ENCODE measurements at places on chromosomes 4 and X.
A peak's percentile ranks its signal among the peaks of the same experiment; 100 is the strongest.

- no peak for DNase-seq
Observed at GRCh38 chrX:134545510-134545909, 85.5 kb downstream of the HPRT1 start.

DNA sequence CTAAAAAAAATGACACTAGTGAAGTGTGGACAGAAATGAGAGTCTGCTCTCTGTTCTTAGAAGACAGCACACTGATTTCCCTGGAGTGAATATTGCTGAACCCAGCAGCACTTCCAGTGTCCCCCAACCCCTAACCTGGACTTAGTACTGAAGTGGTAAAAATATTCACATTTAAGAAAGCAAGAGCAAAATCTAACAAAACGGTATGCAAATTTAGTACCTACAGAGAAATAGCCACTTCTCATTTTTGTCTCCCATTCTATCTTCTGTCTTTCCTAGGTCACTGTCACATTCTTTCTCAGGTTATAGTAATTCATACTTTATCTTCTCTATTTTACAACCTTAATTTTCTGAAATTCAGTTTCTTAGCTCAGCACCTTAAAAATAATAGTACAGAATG, 274.7 kb downstream of the CFAP299 start:
- DNase-seq = no peak

GRCh38 chrX:49972328-49972860, 50.0 kb downstream of the CLCN5 start:
- no peak for DNase-seq

- DNase-seq = no peak
Observed at GRCh38 chrX:12891171-12891570, 15.2 kb upstream of the TLR8 start.

DNA sequence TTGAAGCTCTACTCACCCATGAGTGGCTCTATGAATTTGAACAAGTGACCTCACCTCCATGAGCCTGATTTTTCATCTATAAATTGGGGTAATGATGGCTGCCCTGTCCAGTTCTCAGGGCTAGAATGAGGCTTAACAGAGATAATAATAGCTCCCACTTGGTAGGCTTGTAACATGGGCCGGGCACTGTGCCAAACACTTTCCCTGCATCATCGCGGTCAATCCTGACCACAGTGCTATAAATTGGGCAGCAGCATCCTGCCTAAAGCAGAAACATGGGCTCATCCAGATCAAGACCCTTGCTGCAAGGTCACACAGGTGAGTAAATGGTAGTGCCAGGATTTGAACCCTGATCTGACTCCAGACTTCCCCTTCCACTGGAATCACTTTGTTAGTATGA, 12.8 kb downstream of the APLN start:
- DNase-seq = no peak

- DNase-seq = no peak
Observed at GRCh38 chr4:105686571-105686970, 21.9 kb downstream of the INTS12 start.

GRCh38 chrX:129769467-129770154, 10.1 kb upstream of the SASH3 start:
- DNase-seq = no peak

DNA sequence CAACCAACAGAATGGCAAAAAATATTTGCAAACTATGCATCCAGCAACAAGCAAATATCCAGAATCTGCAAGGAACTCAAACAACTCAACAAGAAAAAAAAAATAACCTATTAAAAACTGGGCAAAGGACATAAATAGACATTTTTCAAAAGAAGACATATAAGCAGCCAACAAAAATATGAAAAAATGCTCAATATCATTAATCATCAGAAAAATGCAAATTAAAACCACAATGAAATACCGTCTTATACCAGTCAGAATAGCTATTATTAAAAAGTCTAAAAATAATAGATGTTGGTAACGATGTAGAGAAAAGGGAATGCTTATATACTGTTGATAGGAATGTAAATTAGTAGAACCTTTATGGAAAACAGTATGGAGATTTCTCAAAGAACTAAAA, 53.4 kb downstream of the WDR19 start:
- DNase-seq = no peak

DNA sequence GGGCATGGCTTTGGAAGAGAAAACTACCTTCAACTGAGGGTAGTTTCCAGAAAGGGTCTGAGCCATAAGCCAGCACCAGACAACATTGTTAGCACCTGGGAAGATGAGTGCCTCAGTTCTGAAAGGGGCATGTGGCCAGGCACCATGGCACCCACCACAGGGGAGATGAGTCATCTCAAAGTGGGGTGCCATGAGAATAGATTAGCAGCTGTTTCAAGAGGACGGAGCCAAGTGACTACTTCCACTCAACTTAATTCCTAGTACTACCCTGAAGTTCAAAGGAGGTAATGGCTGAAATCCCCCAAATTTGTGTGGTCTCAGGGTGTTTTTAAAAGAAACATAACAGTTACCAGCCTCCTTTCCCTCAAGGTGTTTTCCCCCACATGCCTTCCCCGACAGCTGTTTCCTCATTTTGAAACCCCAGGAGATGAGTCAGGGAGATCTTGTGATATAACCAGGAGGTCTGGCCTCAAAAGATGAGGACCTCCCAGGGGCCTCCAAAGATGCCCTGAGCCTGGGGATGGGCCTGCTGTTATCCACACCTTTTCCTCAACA, 27.8 kb upstream of the FTHL17 start:
- DNase-seq = no peak

DNA sequence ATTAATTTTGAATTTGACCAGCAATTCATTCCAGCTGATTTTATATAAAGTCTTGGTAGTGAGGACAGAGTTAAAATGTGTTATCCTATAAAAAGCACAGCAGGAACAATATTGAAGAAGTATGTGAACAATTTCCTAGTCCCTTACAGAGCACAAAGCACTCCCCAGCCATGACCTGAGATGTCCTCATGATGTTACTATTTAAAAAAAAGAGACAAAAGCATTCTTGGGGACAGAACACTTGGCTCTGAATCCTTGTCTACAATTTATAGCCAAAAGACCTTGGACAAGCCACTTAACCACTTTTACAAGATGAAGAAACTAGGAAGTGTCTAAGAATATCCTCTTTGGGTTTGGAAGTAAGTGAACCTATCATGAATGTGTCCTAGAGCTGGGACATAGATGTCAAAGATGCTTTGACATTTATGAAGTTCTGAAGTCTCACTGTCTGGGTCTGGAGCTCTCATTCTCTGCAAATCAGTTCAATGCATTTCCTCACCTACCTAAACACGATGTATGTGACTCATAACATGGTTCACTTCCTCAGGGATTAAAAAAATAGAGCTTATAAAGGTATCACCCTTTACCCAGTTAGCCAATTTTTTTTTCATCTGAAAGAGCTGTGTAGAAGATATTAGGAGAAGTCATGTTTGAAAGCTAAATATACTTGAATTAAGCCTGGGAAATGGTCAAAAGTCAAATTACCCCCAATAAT, 61.4 kb downstream of the IGFBP7 start:
- no peak for DNase-seq

DNA sequence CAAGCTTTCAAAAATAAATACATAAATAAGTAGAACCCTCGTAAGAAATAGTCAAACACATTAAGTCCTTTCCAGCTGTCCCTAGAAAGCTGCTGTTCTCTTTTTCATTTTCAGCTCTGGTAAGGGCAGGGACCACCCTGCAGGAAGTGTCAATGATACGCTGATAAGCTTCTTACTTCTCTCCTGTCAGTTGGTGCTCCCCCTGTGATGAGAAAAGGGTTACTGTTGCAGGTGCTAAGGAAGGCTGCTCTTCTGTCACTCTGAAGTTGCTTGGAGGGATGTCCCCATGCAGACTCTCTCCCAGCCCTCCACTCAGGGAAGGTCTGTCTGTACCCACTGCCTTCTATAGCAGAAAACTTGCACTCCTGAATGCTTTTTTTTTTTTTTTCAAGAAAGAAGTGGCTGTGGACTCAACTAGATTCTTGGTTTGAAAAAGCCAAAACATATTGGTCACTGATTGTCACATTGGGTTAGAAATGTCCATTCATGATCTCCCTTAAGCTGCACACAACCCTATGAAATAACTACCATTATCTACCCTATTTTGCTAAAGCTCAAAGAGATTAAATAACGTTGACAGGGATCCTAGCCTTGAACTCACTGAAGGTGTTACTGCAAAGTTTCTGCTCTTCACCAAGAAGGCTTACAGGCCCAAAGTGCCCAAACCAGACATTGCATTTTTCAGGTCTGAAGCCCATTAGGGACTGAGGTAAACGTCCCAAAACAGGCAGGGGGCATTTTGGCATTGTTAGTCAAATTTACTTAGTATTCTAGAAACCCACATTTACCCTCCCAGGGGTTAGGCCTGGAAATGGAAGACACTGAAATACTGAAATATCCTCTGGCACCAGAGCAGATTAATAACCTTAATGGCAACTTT, 1.2 kb downstream of the CXCL3 start:
- DNase-seq = no peak

DNA sequence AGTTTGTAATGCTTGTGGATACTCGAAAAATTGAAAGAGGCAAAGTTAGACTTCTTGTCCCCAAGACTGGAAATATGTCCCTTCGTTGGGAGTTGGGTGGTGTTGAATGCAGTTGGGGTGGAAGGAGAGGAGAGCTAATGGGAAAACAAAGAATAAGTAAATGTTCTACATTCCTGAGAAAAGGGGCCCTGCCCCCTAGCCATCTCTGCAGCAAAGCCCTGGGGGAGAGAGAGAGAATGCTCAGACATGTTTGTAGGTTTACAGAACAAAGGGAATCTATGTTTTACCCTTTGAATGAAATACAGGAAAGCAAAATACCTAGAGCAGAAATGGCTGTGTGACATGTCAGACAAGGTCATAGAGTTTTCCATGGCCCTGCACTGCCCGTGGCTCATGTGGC, 88.1 kb downstream of the RASL11B start:
- no peak for DNase-seq

DNA sequence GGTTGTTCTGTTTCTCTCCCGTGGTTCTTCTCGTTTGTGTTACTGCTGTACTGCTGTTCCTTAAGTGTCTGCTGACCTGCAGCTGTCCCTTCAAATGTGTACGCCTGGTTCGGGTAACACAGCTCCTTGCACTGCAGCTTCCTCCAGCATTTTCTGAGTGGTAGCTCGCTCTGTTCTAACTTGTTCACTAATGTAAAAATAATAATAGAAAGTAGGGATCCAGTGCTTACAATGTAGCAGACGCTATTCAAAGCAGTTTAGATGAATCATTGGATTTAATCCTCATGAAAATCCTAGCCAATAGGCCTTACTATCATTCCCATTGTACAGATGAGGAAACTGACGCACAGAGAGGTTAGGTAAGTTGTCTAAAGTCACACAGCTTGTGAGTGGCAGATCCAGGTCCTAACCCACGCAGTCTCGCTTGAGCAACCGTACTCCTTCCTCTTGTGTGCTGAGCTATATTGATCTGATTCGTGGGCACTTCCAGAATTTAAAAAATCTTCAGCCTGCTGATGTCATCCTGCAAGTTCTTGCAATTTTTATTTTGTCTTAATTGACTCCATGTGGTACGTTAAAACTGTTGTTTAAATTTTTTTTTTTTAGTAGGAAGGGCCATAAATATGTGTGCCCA, 448.2 kb upstream of the FAT1 start:
- DNase-seq = no peak

- DNase-seq = no peak
Observed at GRCh38 chrX:74449937-74450330, 28.6 kb downstream of the SLC16A2 start.

GRCh38 chrX:11108253-11108941, 2.7 kb upstream of the HCCS start:
- DNase-seq = no peak

DNA sequence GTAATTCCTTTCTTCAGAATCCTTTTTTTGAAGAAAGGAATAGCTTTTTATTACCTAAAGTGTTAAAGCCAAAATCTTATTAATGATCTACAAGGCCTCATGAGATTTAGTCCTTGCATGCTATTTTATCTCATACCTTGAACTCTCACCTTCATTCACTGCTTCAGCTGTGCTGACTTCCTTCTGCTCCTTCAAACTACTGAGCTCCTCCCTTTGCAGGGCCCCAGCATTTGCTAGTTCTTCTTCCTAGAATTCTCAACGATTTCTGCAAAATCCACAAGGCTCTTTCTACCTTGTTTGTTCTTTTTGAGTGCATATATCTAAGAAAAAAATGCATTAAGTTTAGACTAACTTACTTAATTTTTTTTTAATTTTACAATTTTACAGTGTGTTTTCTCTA, 619.5 kb downstream of the EPHA5 start:
- no peak for DNase-seq

GRCh38 chrX:107565931-107566603, 62.2 kb upstream of the PRPS1 start:
- peak; percentile 26 for DNase-seq

DNA sequence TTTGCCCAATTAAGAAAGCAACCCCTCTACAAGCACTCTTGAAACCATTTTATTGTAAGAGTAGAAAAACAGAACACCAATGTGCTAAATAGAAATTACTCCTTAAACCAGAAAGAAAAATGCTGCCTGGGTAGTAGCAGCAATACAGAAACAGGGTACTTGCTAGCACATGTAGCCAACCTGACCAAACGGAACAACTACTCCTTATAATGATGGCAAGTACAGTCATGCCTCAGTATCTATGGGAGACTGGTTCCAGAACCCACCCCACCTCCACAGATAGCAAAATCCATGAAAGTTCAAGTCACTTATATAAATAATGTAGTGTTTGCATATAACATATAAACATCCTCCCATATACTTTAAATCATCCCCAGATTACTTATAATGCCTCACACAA, 168.8 kb downstream of the ATRX start:
- DNase-seq = no peak

- no peak for DNase-seq
Observed at GRCh38 chrX:118943102-118943501, 31.3 kb upstream of the LONRF3 start.

- no peak for DNase-seq
Observed at GRCh38 chr4:55706541-55706940, 70.4 kb upstream of the NMU start.

DNA sequence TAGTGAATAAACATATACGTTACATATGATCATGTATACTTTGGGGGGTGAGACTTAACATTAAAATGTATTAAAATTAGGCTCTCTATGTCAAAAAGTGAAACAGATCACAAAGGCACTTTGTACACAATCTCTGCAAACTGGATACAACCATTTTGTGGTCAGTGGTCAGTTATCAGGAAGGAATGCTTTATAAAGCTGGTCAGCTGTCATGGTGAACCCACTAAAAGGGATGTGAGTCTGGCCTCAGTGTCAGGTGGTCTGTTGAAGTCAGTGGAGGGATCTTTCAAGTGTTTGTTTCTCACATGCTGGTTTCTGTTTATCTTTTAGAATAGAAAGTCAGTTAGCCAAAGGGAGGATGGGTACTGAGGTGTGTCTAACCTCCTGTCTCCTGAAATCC, 875.5 kb upstream of the INTU start:
- DNase-seq = no peak

GRCh38 chr4:5678977-5679376, 29.4 kb downstream of the EVC2 start:
- no peak for DNase-seq

DNA sequence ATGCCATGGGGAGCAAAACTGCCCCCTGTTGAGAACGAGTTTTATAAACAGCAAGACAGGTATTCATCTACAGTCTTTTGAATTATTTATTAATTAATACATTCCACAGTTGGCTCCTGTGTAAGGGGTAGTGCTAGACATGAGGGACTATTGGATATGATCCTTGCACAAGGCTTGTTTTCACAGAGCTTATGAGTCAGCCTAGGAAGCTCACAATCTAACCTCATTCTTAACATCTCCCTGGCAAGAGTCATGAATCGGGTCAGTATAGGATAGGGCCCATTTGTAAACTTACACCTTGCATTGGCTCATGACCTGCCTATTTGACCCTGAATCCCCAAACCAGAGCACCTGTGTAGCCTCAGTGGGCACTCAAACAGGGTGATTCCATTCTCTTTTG, 209.1 kb upstream of the HCCS start:
- DNase-seq = no peak
